GM23338 (cell line): ENCODE measurements at places on chromosomes 3 and 15. TPM values are rescaled to one million over a fixed set of nuclear protein-coding genes. Genes with fewer than 3 reads are reported as not detected.

DNA sequence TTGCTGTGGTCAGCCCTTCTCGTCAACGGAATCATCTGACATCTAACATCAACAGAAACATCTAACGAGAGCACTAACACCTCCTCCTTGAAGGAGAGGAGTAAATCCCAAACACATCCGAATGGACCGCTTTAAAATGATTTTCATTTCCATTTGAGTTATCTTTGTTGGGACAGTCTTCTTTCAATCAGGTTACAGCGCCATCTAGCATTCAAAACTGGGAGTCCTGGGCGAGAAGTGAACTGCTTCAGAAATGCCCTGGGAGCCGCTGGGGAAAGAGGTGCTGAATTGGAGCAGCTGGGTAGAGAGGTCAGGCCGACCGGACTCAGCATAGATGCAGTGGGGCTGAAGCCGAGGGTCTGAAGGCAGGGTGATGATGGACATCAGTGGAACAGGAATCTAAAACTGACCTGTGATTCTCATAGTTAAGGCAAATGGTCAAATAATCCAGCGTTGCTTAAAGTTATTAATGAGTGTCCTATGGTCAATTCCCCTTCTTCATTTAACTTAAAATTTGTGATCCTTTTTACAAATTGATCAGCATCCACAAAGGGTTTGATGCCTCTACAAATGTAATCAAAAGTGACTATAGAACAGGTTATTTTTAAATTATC lies 170.0 kb upstream of the NDN start:
- no peak overlapping the region; the same call in 1 of the 2 replicates for H3K4me3 ChIP-seq
- peaks cover 6% of the 10 kb centered on the region; the same call in 1 of the 2 replicates for H3K4me1 ChIP-seq
- H3K27me3 ChIP-seq: no peaks in the 10 kb centered on the region
- no peak overlapping the region for H3K27ac ChIP-seq
- no peaks in the 10 kb centered on the region for H3K36me3 ChIP-seq

- DNase-seq: no peak
- H3K36me3 ChIP-seq: no peaks in the 10 kb centered on the region
- H3K27me3 ChIP-seq: no peaks in the 10 kb centered on the region
- H3K4me3 ChIP-seq: no peak overlapping the region
- no peaks in the 10 kb centered on the region for H3K4me1 ChIP-seq
These were observed 12.6 kb upstream of the PAK2 start for GRCh38 chr3:196726788-196727675.

DNA sequence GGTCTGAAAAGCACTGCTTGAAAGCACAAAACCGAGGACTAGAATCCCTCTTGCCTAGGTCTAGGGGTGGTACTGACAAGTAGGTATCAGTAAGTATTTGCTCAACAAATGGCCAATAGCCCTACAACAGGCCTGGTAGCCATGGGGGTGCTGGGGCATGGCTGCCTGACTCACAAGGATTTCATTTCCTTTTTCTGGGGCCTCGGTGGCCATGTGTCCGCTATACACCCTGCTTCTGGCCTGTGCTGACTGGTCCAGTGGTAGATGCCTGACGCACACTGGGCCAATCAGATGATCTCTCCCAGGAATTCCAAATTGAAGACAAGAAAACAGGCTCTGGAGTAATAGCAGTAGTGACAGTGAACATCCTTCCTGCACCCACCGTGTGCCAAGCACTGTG lies 29.4 kb downstream of the MELTF start:
- no peak overlapping the region for H3K4me3 ChIP-seq
- no peaks in the 10 kb centered on the region for H3K36me3 ChIP-seq
- no peak overlapping the region for H3K27ac ChIP-seq
- peaks cover 28% of the 10 kb centered on the region for H3K27me3 ChIP-seq
- H3K4me1 ChIP-seq: no peaks in the 10 kb centered on the region; the same call in 1 of the 2 replicates
- no peak for DNase-seq

C3orf80 gene
- total RNA-seq: 1.0 and 3.0 TPM in 2 replicates

DNA sequence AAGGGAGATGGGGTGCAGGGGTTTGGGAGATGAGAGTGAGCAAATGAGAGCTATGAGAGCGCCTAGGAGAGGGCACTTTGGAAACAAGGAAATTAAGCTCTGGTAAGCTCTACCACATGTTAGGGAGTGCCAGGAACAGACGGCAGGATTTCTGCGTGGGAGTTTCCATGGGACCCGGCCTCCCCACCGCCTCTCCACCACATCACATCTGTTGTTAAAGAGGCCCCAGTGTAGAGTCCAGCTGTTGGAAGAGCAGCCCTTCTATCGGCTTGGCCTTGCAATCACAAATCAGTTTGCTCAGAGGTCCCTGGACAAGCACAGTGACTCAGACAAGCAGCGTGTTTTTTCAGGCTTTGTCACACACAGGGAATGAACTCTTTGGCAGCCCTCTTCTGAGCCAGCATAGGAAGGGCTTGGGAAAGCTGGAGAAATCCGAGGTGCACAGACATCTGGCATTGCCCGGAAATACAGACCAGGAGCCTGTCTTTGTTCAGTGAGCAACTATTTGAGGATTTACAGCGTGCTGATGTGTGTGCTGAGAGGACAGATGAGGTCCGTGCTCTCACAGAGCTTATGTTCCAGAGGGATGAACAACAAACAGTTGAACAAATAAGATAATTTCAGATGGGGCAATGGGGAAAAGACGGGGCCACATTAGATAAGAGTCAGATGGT lies 370.6 kb upstream of the PROK2 start:
- H3K4me3 ChIP-seq: no peak overlapping the region
- no peaks in the 10 kb centered on the region; the same call in 1 of the 2 replicates for H3K4me1 ChIP-seq
- no peaks in the 10 kb centered on the region for H3K27me3 ChIP-seq
- no peak for DNase-seq
- no peaks in the 10 kb centered on the region for H3K36me3 ChIP-seq

- no peak overlapping the region for H3K4me3 ChIP-seq
- H3K4me1 ChIP-seq: no peaks in the 10 kb centered on the region
- peak; percentile 7 for DNase-seq
- H3K27ac ChIP-seq: no peak overlapping the region
- H3K36me3 ChIP-seq: no peaks in the 10 kb centered on the region
These were observed 441.5 kb upstream of the RARB start for GRCh38 chr3:24986612-24987011.

GRCh38 chr15:85769182-85769900 lies 25.4 kb downstream of the KLHL25 start:
- H3K36me3 ChIP-seq: no peaks in the 10 kb centered on the region
- H3K4me3 ChIP-seq: no peak overlapping the region
- H3K27ac ChIP-seq: no peak overlapping the region
- no peaks in the 10 kb centered on the region for H3K27me3 ChIP-seq
- no peaks in the 10 kb centered on the region; the same call in 1 of the 2 replicates for H3K4me1 ChIP-seq

FBXL22 gene
- 0.19 TPM in 1 of 2 replicates, not detected in the other for total RNA-seq

DNA sequence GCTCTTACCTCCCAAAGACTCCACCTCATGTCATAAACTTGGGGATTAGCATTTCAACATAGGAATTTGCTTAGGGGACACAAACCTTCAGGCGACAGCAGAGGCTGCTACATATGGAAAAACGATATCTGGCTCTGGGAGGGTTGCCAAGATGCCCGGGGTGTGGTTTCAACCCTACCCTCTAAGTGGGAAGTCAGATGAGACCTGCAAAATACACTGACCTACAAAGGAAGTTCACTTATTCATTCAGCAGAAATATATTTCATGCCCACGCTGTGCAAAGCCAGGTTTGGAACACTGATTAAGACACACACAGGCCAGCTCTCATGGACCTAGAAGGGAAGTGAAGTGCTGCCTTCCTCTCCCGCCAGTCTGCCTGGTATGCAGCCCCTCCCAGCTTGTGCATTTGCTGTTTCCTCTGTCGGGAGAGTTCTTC lies 239.3 kb downstream of the FEZF2 start:
- H3K27me3 ChIP-seq: no peaks in the 10 kb centered on the region
- H3K27ac ChIP-seq: no peak overlapping the region
- no peak overlapping the region for H3K4me3 ChIP-seq

DNA sequence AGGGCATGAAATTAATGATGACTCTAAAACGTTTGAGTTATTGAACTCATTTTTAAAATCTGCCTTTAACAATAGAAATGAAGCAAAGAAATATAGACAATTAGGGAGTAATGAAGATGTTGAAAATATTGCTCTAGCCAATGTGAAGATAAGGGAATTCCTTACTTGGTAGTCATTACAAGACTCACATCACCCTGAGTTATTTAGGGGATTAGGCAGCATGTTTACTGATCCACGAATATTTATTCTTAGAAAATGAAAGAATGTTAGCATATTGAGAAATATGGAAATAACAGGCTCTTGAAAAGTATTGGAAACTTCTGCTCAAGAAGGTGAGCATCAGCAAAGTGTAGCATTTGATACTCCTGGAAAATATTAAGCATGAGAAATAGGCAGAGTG lies 398.1 kb upstream of the ARPP21 start:
- no peaks in the 10 kb centered on the region; the same call in 1 of the 2 replicates for H3K4me1 ChIP-seq
- no peaks in the 10 kb centered on the region for H3K36me3 ChIP-seq
- no peak overlapping the region for H3K27ac ChIP-seq
- H3K4me3 ChIP-seq: no peak overlapping the region
- H3K27me3 ChIP-seq: no peaks in the 10 kb centered on the region
- DNase-seq: no peak

GRCh38 chr3:190131329-190131728 lies 10.6 kb upstream of the P3H2 start:
- H3K27ac ChIP-seq: no peak overlapping the region
- DNase-seq: no peak
- no peaks in the 10 kb centered on the region for H3K36me3 ChIP-seq
- H3K4me1 ChIP-seq: peaks cover 15% of the 10 kb centered on the region
- H3K4me3 ChIP-seq: no peak overlapping the region

GOLGA8R gene
- 0.17 TPM in 1 of 2 replicates, not detected in the other for total RNA-seq

DNA sequence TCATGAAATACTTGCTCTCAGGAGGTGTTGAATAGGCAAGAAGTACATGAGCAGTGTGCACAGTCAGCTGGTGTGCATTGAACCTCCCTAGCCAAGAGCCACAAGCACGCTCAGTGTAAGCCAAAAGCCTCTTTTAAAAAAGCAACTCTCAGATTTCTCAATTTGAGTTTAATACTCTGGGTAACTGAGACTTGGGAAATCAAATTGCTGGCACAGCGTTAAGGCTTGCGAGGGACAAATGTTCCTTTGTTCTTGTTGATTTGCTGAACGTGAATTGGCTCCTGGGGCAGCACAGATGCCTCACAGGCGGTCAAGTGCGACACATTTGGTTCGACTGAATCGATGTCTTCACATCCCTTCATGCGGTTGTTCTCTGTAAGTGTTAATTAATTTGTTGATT lies at the start of gene FAM240A:
Gene FAM240A, plus strand, starts transcription at position 202 of the 400 bp plus-strand sequence. Its CDS starts 159 bp downstream, at position 361.
- H3K27me3 ChIP-seq: no peaks in the 10 kb centered on the region
- H3K4me3 ChIP-seq: no peak within 1 kb of the TSS
- no peak for DNase-seq
- H3K4me1 ChIP-seq: peaks cover 19% of the 10 kb centered on the region
- H3K27ac ChIP-seq: no peak within 1 kb of the TSS

FSIP1 gene
- 0.70 and 2.1 TPM in 2 replicates for total RNA-seq

- H3K27me3 ChIP-seq: no peaks in the 10 kb centered on the region
- H3K4me1 ChIP-seq: peaks cover 67% of the 10 kb centered on the region
- H3K27ac ChIP-seq: peak overlapping the region; percentile 96
- no peak overlapping the region for H3K4me3 ChIP-seq
These were observed 25.2 kb downstream of the SNAPC5 start for GRCh38 chr15:66472176-66472999.

DNA sequence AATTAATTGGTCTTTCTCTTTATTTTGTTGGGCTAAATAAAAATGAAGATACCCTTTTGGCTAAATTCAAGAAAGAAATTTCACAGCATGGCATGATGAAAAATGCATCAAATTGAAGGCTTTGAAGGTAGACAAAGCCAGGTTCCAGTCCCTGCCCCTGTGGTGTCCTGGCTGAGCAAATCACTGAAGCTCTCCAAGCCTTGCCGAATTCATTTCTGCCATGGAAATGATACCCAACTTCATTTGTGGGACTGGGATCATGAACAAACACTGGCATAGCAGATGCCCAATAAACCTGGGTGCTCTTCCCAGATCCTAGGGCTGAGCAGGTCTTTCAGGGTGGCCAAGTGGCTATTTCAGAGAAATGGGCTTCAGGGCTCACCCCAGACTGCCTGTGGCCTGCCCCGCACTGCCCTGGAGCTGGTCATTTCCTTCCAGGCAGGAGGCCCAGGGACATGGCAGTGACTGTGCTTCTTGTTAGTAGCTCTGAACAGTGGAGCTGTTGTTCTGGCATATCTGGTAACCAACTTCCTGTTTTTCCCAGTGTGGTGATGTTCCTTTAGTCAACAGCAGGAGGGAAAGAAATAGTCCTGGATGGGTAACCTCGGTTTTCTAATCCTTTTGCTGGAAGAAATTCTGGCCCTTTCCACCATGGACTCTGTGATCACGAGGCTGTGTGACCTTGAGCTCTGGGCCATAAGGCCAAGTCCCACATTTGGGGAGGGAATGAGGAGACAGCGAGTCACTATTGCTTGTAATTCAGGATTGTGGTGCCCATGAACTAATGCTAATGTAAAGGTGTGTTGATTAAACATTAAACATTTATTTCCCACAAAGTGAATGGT lies 47.6 kb downstream of the CTDSPL start:
- no peak overlapping the region for H3K27ac ChIP-seq
- H3K4me1 ChIP-seq: peaks cover 29% of the 10 kb centered on the region
- H3K4me3 ChIP-seq: no peak overlapping the region
- no peaks in the 10 kb centered on the region for H3K36me3 ChIP-seq

GRCh38 chr15:73981761-73982221 lies 10.3 kb downstream of the STOML1 start:
- H3K27me3 ChIP-seq: no peaks in the 10 kb centered on the region
- H3K27ac ChIP-seq: no peak overlapping the region
- no peak overlapping the region for H3K4me3 ChIP-seq
- no peaks in the 10 kb centered on the region for H3K36me3 ChIP-seq

GADL1 gene
- 0.35 and 0.97 TPM in 2 replicates for total RNA-seq

- no peaks in the 10 kb centered on the region for H3K36me3 ChIP-seq
- peaks cover 39% of the 10 kb centered on the region for H3K4me1 ChIP-seq
- H3K27me3 ChIP-seq: peaks cover 50% of the 10 kb centered on the region
- peak within 1 kb of the TSS; percentile 54 for H3K4me3 ChIP-seq
- H3K27ac ChIP-seq: no peak within 1 kb of the TSS
- peak; percentile 52 for DNase-seq
These were observed at the start of gene THPO for GRCh38 chr3:184377882-184378445. THPO (minus strand) TSS chr3:184378207; CDS start chr3:184376259, 1,948 bp downstream.

GRCh38 chr3:197169028-197169427 lies 129.4 kb downstream of the DLG1 start:
- H3K36me3 ChIP-seq: no peaks in the 10 kb centered on the region
- H3K4me3 ChIP-seq: no peak overlapping the region
- no peaks in the 10 kb centered on the region for H3K27me3 ChIP-seq
- no peak overlapping the region for H3K27ac ChIP-seq
- no peaks in the 10 kb centered on the region for H3K4me1 ChIP-seq

ARL14 gene
- not detected in 2 replicates for total RNA-seq

DNA sequence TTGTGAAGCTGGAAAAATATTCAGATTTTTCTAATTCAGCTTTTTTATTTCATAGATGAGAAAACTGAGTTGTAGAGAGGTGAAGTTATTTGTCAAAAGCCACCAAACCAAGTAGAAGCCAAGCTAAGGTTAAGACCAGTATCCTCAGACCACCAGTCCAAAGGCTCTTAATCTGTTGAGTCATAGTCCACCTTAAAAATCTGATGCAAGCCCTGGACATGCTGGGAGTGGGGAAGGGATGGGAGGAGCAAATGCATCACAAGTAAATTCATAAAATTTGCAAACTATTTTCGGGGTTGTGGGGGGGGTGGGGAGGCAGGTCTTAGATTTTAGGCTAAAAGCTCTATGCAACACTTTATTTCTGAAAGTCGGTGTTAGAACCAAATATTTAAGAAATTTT lies 307.7 kb upstream of the SEMA6D start:
- H3K4me3 ChIP-seq: no peak overlapping the region
- DNase-seq: no peak
- peaks cover 33% of the 10 kb centered on the region for H3K4me1 ChIP-seq
- no peaks in the 10 kb centered on the region for H3K27me3 ChIP-seq
- H3K36me3 ChIP-seq: no peaks in the 10 kb centered on the region
- H3K27ac ChIP-seq: no peak overlapping the region
